ENCODE measurements at places on chromosomes 7 and 10.

- DNase-seq, result no peak
Observed at GRCh38 chr10:8407501-8408021, 353.1 kb downstream of the GATA3 start.

GRCh38 chr10:80444124-80444523, 10.0 kb upstream of the TSPAN14 start:
- DNase-seq, result no peak

DNA sequence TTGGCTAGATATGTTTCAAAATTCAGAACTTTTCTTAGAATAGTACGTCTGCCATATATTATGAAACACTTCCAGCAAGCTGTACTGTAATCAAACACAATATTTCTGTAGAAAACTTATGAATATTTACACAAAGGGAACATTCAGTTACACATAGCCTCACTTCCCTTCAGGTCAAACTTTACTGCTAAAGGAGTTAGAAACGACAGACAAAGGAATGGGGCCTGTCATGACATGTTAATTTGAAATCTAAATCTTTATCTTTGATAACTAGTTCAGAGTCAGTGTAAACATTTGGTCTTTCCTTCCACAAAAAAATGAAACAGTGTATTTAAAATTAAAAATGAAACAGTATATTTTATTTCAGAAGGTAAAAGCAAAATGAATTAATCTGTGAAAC, 1.0 kb upstream of the CROT start:
- no peak for DNase-seq

DNA sequence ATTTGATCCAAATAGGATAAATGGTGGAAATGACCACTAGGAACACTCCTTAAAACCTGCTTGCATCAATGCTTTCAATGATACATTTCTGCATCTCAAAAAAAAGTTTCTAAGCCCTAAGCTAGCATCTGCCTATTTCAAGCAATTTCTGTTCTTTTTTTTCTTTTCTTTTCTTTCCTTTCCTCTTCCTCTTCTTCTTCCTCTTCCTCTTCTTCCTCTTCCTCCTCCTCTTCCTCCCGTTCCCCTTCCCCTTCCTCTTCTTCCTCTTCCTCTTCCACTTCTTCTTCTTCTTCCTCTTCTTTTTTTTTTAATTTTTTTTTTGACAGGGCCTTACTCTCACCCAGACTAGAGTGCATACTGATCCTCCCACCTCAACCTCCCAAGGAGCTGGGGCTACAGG, 15.4 kb downstream of the RBM20 start:
- no peak for DNase-seq

- DNase-seq, result no peak
Observed at GRCh38 chr7:132463922-132464321, 112.3 kb downstream of the PLXNA4 start.

GRCh38 chr7:126948664-126949063, 304.1 kb downstream of the GRM8 start:
- DNase-seq, result no peak

All from iris pigment epithelial cell (primary cell).